CD8-positive, alpha-beta memory T cell (primary cell): ENCODE measurements at places on chromosomes 2 and 18. TPM values are rescaled to one million over a fixed set of nuclear protein-coding genes. Genes with fewer than 3 reads are reported as not detected.

Gene KCNE4
- not detected for total RNA-seq

Gene ROCK1
- total RNA-seq: 62.0 TPM

DNA sequence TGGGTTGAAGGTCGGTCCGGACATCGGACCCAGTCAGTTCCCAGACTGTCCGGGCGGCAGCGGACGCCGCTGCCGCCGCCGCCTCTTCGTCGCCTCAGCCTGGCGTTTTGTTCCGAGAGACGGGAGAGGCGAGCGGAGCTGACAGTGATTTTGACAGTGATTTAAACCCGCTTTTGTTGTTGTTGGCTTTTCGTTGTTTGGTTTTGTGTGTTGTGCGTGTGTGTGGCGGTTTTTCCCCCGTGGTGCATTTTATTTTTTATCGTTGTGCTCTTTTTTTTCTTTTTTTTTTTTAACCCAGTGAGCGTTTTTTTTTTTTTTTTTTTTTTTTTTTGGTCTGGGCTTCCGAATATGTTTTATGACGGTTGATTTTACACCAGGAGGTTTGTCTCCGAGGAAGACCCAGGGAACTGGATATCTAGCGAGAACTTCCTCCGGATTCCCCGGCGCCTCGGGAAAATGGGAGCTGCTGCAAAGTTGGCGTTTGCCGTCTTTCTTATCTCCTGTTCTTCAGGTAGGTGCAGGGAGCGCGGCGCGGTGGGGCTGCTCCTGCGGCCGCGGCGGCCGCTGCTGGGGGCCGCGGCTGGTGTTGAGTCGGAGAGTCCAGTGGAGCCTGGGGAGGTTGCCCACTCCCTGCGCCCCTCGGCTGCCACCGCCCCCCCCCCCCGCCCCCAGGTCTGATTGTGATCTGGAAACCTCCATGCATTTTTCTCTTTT is at the start of gene ACVR2A:
TSS of gene ACVR2A (plus strand) at position 333 of the 714 bp plus-strand sequence. CDS start at position 457, 124 bp downstream.
- no peaks in the 10 kb centered on the region for H3K27me3 ChIP-seq
- H3K36me3 ChIP-seq: no peaks in the 10 kb centered on the region
- peak within 1 kb of the TSS; percentile 77 for H3K4me3 ChIP-seq
- peak; percentile 51 for DNase-seq
- peaks cover 14% of the 10 kb centered on the region for H3K4me1 ChIP-seq
- peak within 1 kb of the TSS; percentile 34 for H3K27ac ChIP-seq

DNA sequence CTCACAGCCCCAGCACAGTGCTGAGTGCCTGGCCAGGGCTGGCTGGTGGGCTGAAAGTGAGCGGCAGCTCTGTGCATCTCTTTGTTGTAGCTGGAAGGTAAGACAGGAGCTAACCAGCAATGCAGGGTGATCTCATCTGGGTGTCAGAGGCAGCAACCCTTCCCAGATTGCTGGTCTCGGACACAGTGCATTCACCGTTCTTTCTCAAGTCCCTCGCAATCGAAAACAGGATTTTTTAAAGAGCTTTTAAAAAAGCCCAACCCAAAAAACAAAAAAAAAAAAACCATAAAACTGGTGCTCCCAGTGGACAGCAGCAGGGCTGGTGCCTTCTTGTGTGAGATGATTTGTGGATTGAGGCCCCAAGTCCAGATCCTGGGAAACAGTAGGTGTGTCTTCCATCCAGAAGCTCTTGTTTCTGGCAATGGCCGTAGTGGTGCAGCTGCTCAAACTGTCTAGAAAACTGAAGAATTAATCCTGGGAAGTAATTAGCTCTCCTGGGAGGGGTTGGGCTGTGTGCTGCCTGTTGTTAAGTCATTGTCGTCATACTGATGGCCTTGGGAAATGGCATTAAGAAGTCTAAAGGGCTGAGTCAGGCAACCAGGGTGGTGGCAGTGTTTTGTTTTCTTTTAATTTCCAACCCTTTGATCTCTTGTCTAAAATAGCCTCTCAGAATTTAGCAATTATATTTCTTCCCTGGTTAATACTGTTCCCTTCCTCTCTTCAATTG is 156.7 kb downstream of the KLHL29 start:
- H3K36me3 ChIP-seq: no peaks in the 10 kb centered on the region
- no peaks in the 10 kb centered on the region for H3K4me1 ChIP-seq
- H3K27ac ChIP-seq: no peak overlapping the region
- no peaks in the 10 kb centered on the region for H3K27me3 ChIP-seq
- DNase-seq: no peak

GRCh38 chr2:178108176-178108575 is 4.1 kb upstream of the RBM45 start:
- no peak overlapping the region for H3K4me3 ChIP-seq
- no peak for DNase-seq
- H3K27me3 ChIP-seq: no peaks in the 10 kb centered on the region
- no peak overlapping the region for H3K27ac ChIP-seq
- H3K4me1 ChIP-seq: peaks cover 10% of the 10 kb centered on the region
- H3K36me3 ChIP-seq: no peaks in the 10 kb centered on the region

GRCh38 chr2:145597006-145597405 is 1077.1 kb upstream of the ZEB2 start:
- H3K27ac ChIP-seq: no peak overlapping the region
- H3K27me3 ChIP-seq: no peaks in the 10 kb centered on the region
- no peaks in the 10 kb centered on the region for H3K4me1 ChIP-seq
- H3K4me3 ChIP-seq: no peak overlapping the region
- H3K36me3 ChIP-seq: no peaks in the 10 kb centered on the region
- DNase-seq: no peak

DNA sequence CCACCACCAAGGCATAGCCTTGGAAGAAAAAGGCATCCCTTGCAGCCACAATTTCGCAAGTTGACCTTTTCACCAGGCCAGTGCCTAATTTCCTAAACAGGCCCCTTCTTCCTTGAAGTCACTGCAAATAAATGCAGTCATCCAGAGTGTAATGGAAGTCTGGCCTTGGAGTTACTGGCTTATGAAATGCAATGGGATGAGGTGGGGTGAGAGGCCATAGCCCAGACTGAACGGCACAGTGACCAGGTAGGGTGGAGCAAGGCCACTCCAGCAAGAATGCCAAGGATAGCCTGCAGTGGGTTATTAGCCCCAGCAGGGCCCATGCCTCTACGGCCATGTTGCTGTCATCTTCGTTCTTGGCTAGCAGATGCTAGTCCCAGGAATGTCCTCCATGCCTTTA is 68.4 kb downstream of the BCL11A start:
- H3K36me3 ChIP-seq: no peaks in the 10 kb centered on the region
- no peaks in the 10 kb centered on the region for H3K27me3 ChIP-seq
- H3K4me3 ChIP-seq: no peak overlapping the region
- DNase-seq: no peak

DNA sequence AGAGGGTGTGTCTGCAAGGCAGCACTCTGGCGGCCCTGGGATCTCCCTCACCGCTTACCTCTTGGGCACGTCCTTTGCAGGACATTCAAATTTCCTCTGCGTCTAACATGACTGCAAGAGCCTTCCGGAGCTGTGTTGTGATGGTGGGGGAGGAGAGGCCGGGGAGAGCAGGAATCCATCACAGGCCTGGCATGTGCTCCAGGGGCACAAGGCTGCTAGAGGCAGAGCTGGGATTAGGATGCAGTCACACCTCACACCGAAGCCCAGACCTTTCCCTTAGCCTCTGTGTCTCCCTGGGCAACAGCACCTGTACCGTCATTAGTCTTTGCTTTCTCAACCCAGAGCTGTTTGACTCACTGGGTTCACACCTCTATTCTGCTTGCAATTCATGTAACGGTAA is 111.3 kb downstream of the CMPK2 start:
- DNase-seq: no peak
- H3K36me3 ChIP-seq: no peaks in the 10 kb centered on the region
- no peaks in the 10 kb centered on the region for H3K4me1 ChIP-seq
- H3K4me3 ChIP-seq: no peak overlapping the region

DNA sequence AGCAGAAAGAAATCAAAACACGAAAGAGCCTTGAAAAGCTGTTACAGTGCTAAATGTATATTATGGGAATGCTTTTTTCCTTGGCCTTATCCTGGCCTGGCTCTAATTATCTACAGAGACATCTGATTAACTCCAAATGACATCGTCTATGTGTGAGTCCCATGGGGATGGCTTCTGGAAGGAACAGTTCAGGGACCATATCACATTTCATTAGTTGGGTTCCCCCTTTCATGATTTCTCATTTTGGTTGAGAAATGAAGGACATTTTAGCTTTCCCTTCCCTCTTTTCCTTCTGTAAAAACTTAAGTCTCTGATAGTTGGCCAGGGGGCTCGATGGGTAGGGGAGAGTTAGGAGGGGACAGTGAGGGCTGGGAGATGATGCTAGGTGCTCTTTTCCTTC is 116.7 kb downstream of the PRKCE start:
- no peaks in the 10 kb centered on the region for H3K36me3 ChIP-seq
- DNase-seq: no peak
- H3K4me1 ChIP-seq: no peaks in the 10 kb centered on the region
- H3K4me3 ChIP-seq: no peak overlapping the region

DNA sequence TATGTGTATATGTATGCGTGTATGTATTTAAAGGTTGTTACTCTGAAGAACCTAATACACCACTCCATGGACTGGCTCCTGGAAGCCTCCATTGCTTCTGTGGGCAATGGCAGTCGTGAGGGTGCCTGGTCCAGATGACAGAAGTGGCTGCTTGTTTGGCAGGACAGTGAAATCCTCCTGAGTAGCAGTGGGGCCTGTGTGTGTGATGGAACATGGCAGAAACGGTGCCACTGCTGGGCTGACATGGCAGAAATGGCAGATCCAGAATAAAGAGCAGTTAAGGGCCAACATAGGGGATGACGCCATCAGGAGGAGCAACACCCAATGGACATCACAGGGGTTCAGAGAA is 6.1 kb upstream of the CPLX4 start:
- H3K27ac ChIP-seq: no peak overlapping the region
- no peaks in the 10 kb centered on the region for H3K36me3 ChIP-seq
- no peak for DNase-seq
- H3K4me3 ChIP-seq: no peak overlapping the region
- H3K4me1 ChIP-seq: no peaks in the 10 kb centered on the region

- H3K27ac ChIP-seq: no peak overlapping the region
- H3K36me3 ChIP-seq: no peaks in the 10 kb centered on the region
- no peak overlapping the region for H3K4me3 ChIP-seq
- DNase-seq: no peak
- H3K4me1 ChIP-seq: no peaks in the 10 kb centered on the region
Measured at GRCh38 chr2:146850746-146851145, 994.1 kb upstream of the ACVR2A start.

GRCh38 chr2:45992021-45992740 is 305.0 kb upstream of the EPAS1 start:
- H3K36me3 ChIP-seq: no peaks in the 10 kb centered on the region
- no peak for DNase-seq
- no peak overlapping the region for H3K27ac ChIP-seq
- no peaks in the 10 kb centered on the region for H3K4me1 ChIP-seq
- H3K27me3 ChIP-seq: no peaks in the 10 kb centered on the region
